ENCODE measurements at places on chromosomes 3 and 15. TPM values are rescaled to one million over a fixed set of nuclear protein-coding genes. Genes with fewer than 3 reads are reported as not detected.

GRCh38 chr3:153172796-153173757, 11.1 kb downstream of the RAP2B start:
- H3K36me3 ChIP-seq = peaks cover 3% of the 10 kb centered on the region
- DNase-seq = peak; percentile 21
- no peak overlapping the region for H3K4me3 ChIP-seq
- H3K27me3 ChIP-seq = no peaks in the 10 kb centered on the region
- no peak overlapping the region for H3K27ac ChIP-seq
- peaks cover 5% of the 10 kb centered on the region for H3K4me1 ChIP-seq

DNA sequence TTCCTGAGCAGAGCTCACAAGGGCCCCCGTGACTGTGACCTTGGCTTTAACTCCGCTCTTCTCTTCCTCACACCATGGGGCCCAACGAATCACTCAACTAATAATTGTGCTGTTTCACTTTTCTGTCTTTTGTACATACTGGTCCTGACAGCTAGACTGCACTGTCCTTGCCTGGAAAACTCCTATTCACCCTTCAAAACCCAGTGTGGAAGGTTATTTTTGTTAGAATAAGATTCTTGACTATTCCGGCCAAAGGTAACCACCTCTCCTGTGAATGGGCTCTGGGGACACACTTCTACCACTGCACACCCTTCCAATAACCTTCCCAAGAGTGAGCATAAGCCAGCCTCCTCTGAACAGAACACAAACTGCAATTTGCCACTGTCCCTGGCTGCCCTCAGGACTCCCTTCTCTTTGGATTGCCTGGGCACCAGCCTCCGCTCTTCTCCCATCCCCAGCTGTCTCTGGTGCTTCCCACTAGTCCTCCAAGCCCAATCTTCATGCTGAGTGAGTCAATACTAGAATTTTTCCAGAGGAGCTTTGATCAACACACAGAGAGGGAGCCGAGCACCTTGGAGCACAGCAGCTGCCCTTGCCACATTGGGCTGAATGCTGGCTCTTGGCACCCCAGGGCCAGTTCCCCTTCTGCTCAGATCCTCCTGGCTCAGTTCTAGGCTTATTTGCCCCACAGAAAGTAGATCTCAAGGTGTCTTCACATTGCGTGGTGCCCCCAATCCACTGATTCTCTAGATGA, 2.1 kb downstream of the SCN5A start:
- no peak overlapping the region for H3K27ac ChIP-seq
- DNase-seq = no peak
- H3K4me1 ChIP-seq = no peaks in the 10 kb centered on the region
- no peak overlapping the region for H3K4me3 ChIP-seq

DNA sequence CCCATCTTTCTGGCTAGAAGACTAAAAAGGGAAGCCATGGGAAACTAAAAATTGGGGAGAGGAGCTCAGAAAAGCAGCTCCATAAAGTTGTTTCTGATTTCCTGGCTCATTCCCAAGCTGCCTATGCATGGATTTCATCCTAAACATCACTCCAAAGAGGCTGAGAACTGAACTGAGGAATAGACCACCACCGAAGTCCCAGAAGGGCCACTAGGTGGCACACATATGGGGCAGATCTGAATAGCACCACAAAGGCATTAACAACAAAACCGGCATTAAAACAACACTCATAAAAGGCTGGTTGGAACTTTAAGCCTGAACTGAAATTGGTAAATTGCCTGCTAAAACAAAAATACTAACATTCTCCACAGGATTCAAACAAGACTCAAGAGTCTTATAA, 106.3 kb downstream of the PLD1 start:
- H3K4me3 ChIP-seq = no peak overlapping the region
- no peak overlapping the region for H3K27ac ChIP-seq
- DNase-seq = no peak
- no peaks in the 10 kb centered on the region for H3K27me3 ChIP-seq
- H3K36me3 ChIP-seq = no peaks in the 10 kb centered on the region
- H3K4me1 ChIP-seq = no peaks in the 10 kb centered on the region

DNA sequence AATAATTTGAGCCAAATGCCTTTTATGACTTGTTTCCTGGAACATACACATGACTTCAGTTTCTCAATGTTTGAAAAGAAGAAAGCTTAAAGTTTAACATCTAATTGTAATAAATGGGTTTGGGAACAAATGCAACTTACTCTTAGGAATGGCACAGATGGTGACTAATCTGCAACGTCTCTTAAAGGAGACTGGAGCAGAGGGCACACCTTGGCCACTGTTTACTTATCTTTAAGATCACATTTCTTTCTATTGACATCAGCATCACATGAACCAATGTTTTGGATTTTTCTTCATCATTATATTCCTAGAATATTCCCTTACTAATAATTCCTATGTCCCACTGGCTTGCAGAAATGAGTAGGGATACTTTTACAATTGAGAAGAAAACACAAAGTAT, 229.5 kb downstream of the CHL1 start:
- no peaks in the 10 kb centered on the region for H3K36me3 ChIP-seq
- H3K27me3 ChIP-seq = no peaks in the 10 kb centered on the region
- peak overlapping the region; percentile 46 for H3K27ac ChIP-seq
- no peak for DNase-seq
- H3K4me1 ChIP-seq = no peaks in the 10 kb centered on the region
- no peak overlapping the region for H3K4me3 ChIP-seq

- no peaks in the 10 kb centered on the region for H3K4me1 ChIP-seq
- DNase-seq = no peak
- H3K27me3 ChIP-seq = no peaks in the 10 kb centered on the region
- no peaks in the 10 kb centered on the region for H3K36me3 ChIP-seq
Measured at GRCh38 chr3:27165321-27165721, 203.9 kb downstream of the NEK10 start.

DNA sequence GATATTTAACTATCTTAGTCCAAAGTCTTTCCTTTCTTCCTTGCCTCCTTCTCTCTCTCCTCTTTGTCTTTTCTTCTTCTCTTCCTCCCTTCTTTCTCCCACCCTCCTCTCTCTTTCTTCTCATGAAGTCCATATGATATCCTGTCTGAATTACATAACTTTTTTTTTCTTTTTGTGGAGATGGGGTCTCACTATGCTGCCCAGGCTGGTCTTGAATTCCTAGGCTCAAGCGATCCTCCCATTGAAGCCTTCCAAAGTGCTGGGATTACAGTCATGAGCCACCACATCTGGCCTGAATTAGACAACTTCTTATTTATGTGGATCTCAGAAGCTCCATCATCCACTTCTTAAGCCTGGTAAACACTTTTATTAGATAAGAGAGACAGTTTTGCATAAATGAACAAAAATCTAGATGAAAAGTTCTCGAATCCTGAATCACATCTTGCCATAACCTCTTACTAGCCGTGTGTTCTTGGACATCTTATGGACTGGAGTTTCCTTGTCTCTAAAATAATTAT, 206.5 kb downstream of the LPP start:
- no peaks in the 10 kb centered on the region for H3K27me3 ChIP-seq
- no peak overlapping the region for H3K4me3 ChIP-seq
- H3K4me1 ChIP-seq = peaks cover 9% of the 10 kb centered on the region
- no peaks in the 10 kb centered on the region for H3K36me3 ChIP-seq

- H3K27ac ChIP-seq = no peak overlapping the region
- DNase-seq = no peak
- H3K36me3 ChIP-seq = no peaks in the 10 kb centered on the region
- H3K4me1 ChIP-seq = no peaks in the 10 kb centered on the region
- 0 out of 2 replicates have a peak, but pooled peaks cover 10% of the 10 kb centered on the region for H3K27me3 ChIP-seq
Measured at GRCh38 chr15:76961268-76962011, 29.9 kb downstream of the RCN2 start.

- no peak overlapping the region for H3K27ac ChIP-seq
- no peaks in the 10 kb centered on the region for H3K4me1 ChIP-seq
- H3K36me3 ChIP-seq = no peaks in the 10 kb centered on the region
Measured at GRCh38 chr15:34837246-34838016, 42.1 kb upstream of the ACTC1 start.

- H3K4me3 ChIP-seq = no peak overlapping the region
- H3K27me3 ChIP-seq = peaks cover 43% of the 10 kb centered on the region
- DNase-seq = no peak
- H3K27ac ChIP-seq = no peak overlapping the region
Measured at GRCh38 chr3:37484884-37485559, 310.6 kb upstream of the LRRFIP2 start.

DNA sequence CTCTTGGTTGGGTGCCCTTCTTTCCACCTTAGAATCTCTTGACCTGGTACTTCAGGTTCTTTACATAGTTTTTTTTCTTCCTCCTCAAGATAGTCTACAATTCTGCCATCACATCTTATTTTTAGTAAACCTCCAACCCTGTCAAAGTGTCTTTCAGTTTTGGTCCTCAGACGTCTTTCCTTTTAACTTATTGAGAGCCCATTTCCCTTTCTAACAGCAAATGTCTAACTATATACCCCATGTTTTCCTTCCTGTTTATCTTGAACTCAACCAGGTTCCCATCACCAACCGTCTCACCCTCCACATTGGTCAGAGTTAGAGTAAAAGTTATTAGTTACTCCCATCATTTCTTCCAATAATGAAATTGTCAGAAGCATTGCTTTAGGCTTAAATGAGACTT, 10.4 kb downstream of the KBTBD12 start:
- H3K27ac ChIP-seq = no peak overlapping the region
- no peak overlapping the region for H3K4me3 ChIP-seq
- no peaks in the 10 kb centered on the region for H3K27me3 ChIP-seq

DNA sequence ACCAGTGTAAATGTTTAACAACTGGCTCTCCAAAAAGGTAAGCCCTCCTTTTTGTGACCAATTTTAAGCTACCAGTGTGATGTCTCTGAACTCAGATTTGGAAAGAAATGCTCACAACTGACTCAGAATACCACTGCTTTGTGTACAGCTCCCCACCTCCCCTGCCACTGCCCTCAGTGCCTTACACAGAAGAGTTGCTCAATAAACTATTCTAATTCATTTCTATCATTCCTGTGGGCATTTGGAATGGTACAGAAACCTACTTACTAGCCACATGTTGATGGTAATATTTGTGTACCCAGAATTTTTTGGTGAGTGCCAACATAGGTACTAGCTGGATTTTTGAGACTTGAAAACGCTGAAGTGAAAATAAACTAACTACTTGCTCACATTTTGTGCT, 16.0 kb downstream of the LRRN1 start:
- no peak for DNase-seq
- H3K27ac ChIP-seq = no peak overlapping the region
- H3K27me3 ChIP-seq = no peaks in the 10 kb centered on the region
- H3K4me3 ChIP-seq = no peak overlapping the region
- no peaks in the 10 kb centered on the region for H3K4me1 ChIP-seq

GRCh38 chr3:126293370-126294082, 63.7 kb downstream of the KLF15 start:
- no peaks in the 10 kb centered on the region for H3K27me3 ChIP-seq
- H3K27ac ChIP-seq = no peak overlapping the region
- no peak overlapping the region for H3K4me3 ChIP-seq

- H3K36me3 ChIP-seq = no peaks in the 10 kb centered on the region
- H3K4me3 ChIP-seq = no peak overlapping the region
- no peaks in the 10 kb centered on the region for H3K4me1 ChIP-seq
- no peaks in the 10 kb centered on the region for H3K27me3 ChIP-seq
- H3K27ac ChIP-seq = no peak overlapping the region
- DNase-seq = no peak
Measured at GRCh38 chr15:47870956-47871625, 153.8 kb downstream of the SEMA6D start.

- no peaks in the 10 kb centered on the region for H3K27me3 ChIP-seq
- DNase-seq = no peak
- no peak overlapping the region for H3K27ac ChIP-seq
- H3K4me3 ChIP-seq = no peak overlapping the region
- 0 out of 2 replicates have a peak, but pooled peaks cover 4% of the 10 kb centered on the region for H3K36me3 ChIP-seq
Measured at GRCh38 chr3:81758275-81758674, 3.2 kb downstream of the GBE1 start.

DNA sequence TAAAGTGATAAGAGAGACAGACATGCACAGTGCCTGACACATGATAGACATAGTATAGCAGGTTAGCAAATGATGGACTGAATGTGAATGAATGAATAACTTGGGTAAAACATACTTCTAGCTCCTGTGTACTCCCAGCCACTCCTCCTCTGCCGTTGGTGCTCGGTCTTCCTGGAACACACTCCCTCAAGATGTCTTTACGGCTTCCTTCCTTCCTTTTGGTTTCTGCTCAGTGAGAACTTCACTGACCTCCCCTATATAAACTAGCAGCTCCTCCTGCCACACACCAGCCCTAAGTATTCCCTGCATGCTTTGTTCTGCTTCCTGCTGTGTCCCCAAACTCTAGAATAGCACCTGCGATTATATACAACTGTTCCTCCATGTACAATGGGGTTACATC, 50.2 kb downstream of the RAD54L2 start:
- no peaks in the 10 kb centered on the region for H3K27me3 ChIP-seq
- no peaks in the 10 kb centered on the region for H3K4me1 ChIP-seq
- H3K36me3 ChIP-seq = no peaks in the 10 kb centered on the region
- no peak overlapping the region for H3K27ac ChIP-seq
- H3K4me3 ChIP-seq = no peak overlapping the region
- DNase-seq = no peak

DNA sequence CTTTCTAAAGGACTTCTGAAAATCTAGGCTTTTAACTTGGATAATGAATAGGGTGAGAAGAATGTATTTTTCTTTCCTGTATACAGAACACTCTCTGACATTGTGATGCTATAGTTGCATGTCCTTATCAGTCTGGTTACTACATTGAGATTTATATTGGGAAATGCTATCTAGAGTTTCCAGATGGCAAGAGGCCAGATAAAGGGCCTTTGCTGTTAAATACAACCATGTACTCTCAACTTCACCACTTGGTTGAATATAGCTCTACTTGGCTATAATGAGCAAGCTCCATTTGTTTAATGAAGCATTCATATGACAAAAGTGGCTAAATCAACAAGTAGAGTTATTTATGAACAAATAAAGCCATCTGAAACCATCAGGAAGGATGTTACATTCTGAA, 91.0 kb downstream of the IGSF11 start:
- no peak overlapping the region for H3K27ac ChIP-seq
- H3K4me1 ChIP-seq = peaks cover 3% of the 10 kb centered on the region
- no peaks in the 10 kb centered on the region for H3K36me3 ChIP-seq

GRCh38 chr3:57917601-57918000, 90.6 kb upstream of the FLNB start:
- no peak for DNase-seq
- H3K4me1 ChIP-seq = no peaks in the 10 kb centered on the region
- no peak overlapping the region for H3K27ac ChIP-seq
- no peak overlapping the region for H3K4me3 ChIP-seq
- no peaks in the 10 kb centered on the region for H3K27me3 ChIP-seq

GRCh38 chr15:79436037-79436780, 4.1 kb downstream of the MINAR1 start:
- no peaks in the 10 kb centered on the region for H3K36me3 ChIP-seq
- H3K4me1 ChIP-seq = no peaks in the 10 kb centered on the region
- no peak overlapping the region for H3K4me3 ChIP-seq
- H3K27me3 ChIP-seq = no peaks in the 10 kb centered on the region

Gene C3orf38
- total RNA-seq = 12.8 TPM

Gene FES
- 2.1 TPM for total RNA-seq

Gene ACTR8
- total RNA-seq = 25.5 TPM

Gene GALNT15
- total RNA-seq = not detected

Gene RARB
- 1.0 TPM for total RNA-seq

Gene DPPA4
- total RNA-seq = not detected

Gene SLC6A1
- not detected for total RNA-seq

Gene P3H2
- total RNA-seq = 20.9 TPM

Data from PC-9 (cell line).